GM12892 (cell line): ENCODE measurements at places on chromosomes 16 and 17.

- DNase-seq: no peak
Observed at GRCh38 chr16:88713568-88714419, 7.5 kb downstream of the CTU2 start.

GRCh38 chr17:52947418-52947817 is 788.9 kb upstream of the CA10 start:
- DNase-seq: no peak

- DNase-seq: no peak
Observed at GRCh38 chr17:7684851-7685532, 2.3 kb downstream of the TP53 start.

DNA sequence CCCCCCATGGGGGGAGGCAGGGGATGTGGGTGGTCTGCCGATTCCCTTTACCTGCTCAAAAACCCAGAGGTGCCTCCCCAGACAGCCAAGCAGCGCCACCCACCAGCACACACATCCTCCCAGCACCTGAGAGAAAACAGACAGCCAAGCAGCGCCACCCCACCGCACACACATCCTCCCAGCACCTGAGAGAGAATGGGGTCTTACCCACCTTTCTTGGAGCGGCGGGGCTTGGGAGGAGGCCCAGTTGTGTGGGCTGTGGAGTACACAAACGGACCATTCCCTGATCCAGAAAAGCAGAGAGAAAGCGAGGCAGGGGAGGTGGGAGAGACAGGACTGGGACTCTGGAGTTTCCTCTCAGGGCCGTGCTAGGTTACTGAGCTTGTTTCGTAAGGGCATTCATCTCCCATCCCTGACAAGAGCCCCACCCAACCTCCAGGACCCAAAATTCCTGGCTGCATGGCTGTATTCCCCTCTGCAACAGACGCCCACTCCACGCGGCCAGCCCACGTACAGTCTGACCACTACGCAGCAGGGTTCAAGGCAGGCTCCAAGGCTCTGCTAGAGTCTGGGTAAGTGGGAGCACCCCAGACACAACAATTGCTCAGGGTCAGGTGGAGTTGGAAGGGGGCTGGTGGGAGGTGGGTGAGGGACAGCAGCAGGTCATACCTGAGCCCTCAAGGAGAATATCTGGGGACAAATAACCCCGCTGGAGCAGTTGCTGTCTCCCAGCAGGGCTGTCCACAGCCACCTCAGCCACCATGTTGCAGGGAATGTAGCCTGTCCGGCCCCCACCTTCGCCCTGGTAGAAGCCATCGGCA is 22.3 kb downstream of the TSPOAP1 start:
- no peak for DNase-seq

GRCh38 chr17:70181376-70181775 is 12.0 kb downstream of the KCNJ2 start:
- no peak for DNase-seq

DNA sequence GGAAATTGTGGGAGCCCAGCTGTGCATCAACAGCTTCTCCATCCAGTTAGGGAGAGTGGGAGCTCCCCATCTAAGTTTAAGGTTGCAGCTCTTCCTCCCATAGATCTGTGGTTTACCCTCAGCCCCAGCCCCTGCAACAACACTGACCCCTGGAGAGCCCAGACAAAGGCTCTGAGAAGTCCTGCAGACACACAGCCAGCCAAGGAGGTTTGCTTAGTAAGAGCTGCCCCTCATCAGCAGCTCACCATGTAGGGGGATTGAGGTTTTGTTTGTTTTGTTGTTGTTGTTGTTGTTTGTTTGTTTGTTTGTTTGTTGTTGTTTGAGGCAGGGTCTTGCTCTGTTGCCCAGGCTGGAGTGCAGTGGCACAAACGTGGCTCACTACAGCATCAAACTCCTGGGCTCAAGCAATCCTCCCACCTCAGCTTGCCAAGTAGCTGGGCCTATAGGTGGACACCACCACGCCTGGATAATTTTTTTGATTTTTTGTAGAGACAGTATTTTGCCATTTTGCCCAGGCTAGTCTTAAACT is 138.6 kb downstream of the CLEC16A start:
- no peak for DNase-seq

GRCh38 chr17:63940584-63940983 is 8.5 kb upstream of the CD79B start:
- no peak for DNase-seq

DNA sequence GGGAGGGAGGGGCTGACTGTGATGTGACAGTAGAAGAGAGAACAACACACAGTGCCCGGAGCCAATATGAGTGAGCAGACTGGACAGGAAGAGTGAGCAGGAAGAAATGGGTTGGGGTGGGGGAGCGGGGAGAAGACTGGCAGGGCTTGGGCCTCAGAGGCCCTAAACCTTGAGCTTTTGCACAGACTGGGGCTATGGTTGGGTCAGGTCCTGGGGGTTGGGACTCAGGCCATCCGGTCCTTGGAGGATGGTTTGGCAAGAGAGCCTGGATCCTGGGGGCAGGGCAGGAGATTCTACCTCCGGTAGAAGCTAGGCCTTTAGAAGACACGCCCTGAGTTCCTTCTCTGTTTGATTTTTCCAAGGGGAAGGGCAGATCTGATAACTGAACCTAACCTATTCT is 1.1 kb downstream of the CAMTA2 start:
- no peak for DNase-seq

GRCh38 chr17:37478187-37478586 is 11.5 kb upstream of the DUSP14 start:
- DNase-seq: no peak

GRCh38 chr17:48159232-48159631 is 51.7 kb downstream of the SNX11 start:
- DNase-seq: no peak

DNA sequence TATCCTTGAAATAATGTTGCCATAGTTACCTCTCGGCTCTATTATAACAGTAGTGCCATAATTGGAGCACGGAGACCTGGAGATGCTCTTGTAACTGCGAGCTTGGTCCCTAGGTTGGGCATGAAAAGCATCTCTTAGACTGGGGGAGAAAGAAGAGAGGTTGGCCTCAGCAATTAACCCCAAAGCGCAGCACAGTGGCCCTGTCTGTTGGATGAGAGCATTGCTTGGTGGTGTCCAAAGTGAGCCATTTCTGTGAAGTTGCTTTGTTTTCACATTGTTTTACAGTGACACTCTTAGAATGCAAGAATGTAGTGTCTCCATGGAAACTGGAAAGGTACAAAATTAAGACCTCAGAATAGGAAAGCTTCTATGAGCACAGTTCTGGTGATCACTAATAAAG is 660.7 kb upstream of the EEF2KMT start:
- no peak for DNase-seq

DNA sequence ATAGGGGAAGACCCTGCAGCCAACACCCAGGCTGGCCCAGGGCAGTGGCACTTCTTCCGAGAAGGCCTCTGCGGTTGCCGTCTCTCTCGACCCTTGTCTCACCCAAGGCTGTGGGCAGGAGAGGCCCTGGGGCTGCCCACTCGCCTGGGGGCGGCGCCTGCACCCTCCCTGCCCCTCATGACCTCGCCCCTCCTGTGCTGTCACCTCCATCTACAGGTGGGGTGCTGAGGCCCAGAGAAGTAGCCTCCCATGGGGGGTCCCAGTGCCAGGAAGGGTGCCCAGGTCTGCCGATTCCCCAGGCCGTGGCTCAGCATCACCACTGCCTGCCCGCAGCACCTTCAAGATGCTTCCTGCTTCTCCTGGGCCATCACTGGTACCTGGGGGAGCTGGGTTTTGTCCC is 992 bp downstream of the NLRC3 start:
- DNase-seq: no peak

DNA sequence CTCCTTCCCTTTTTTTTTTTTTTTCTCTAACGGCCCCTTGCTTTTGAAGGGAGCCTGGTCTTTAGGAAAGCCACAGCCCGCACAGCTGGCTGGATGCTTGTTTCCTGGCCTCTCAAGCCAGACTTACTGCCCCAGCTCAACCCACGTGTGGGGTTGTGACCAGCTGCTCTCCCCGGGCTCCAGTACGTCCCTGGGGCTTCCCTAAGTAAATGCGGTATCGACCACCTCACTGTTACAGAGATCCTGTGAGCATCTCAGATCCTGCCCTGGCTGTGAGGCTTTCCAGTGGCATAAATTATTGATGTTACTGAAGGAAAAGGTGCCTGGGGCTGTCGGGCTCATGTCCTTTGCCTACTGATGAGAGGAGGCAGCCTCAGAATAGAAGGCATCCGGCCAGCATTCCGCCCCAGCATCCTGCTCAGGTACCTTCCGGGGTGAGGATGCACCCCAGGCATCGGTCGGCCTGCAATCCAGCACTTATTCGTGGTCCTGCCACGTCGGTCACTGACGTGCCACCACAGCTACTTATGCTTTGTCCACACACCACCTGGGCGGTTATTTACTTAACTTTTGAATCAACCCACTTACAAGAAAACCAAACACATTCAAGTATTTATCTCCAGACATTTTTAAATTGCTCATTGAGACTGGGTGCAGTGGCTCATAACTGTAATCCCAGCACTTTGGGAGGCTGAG is 9.6 kb downstream of the GPRC5B start:
- DNase-seq: no peak

DNA sequence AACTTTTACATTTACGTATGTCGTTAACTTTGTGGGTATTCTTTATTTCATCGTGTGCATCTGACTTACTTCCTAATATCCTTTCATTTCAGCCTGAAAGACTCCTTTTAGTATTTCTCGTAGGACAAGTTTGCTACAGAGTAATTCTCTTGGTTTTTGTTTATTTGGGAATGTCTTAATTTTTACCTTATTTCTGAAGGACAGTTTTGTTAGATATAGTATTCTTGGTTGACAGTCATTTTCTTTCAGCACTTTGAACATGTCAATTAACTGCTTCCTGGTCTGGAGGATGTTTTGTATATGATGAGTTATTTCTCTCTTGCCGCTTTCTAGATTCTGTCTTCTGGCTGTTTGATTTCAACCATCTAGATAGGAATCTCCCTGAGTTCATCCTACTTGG is 109.2 kb upstream of the NACA2 start:
- no peak for DNase-seq

- no peak for DNase-seq
Observed at GRCh38 chr17:28999206-28999605, 6.6 kb downstream of the SEZ6 start.

DNA sequence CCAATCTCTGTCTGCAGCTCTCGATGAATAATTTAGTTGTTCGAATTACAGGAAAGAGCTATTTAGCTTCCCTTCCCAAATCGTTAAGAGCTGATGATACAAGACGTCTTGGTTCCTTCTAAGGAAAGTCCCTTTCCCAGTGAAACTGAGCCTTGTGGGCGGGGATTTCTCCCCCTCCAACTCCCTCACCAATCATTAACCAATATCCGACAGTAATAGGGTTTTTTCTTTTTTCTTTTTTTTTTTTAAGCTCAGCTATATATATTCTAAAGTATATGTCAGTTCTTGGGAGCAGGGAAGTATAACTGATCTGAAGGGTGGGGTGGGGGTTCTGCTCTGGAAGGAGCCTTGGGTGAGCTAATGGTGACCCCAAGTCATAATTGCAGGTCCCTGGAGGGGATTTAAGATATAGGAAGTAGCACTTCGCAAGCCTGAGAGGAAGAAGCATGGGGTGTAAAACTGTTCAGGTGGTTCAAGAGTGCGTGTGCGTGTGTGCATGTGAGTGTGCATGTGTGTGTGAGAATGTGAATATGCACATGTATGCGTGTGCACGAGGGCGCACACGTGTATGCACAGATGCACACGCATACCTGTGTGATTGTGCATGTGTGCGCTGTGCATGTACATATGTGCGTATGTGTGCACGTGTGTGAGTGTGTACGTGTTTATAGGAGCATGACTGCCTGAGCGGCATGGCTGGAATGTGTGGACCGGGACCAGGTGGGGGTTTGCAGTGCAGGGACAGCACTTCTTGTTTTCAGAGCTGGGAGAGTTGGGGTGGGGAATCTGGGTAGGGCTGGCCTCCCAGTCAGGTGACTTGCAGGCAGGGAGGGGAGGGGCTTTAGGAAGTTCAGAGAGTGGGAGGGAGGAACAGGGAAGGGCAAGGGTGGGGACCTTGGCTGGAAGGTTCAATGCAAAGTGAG is 42.7 kb downstream of the SOCS3 start:
- DNase-seq: no peak

GRCh38 chr16:85573696-85574641 is 39.2 kb upstream of the GSE1 start:
- no peak for DNase-seq

- DNase-seq: no peak
Observed at GRCh38 chr17:38873640-38874380, 4.0 kb downstream of the LASP1 start.

GRCh38 chr16:25010542-25010941 is 4.6 kb downstream of the ARHGAP17 start:
- DNase-seq: no peak

- no peak for DNase-seq
Observed at GRCh38 chr16:75620326-75621169, 2.5 kb downstream of the ADAT1 start.

- no peak for DNase-seq
Observed at GRCh38 chr17:17226451-17227265, 10.3 kb downstream of the FLCN start.

- DNase-seq: no peak
Observed at GRCh38 chr17:29619251-29619650, 3.5 kb downstream of the CORO6 start.

DNA sequence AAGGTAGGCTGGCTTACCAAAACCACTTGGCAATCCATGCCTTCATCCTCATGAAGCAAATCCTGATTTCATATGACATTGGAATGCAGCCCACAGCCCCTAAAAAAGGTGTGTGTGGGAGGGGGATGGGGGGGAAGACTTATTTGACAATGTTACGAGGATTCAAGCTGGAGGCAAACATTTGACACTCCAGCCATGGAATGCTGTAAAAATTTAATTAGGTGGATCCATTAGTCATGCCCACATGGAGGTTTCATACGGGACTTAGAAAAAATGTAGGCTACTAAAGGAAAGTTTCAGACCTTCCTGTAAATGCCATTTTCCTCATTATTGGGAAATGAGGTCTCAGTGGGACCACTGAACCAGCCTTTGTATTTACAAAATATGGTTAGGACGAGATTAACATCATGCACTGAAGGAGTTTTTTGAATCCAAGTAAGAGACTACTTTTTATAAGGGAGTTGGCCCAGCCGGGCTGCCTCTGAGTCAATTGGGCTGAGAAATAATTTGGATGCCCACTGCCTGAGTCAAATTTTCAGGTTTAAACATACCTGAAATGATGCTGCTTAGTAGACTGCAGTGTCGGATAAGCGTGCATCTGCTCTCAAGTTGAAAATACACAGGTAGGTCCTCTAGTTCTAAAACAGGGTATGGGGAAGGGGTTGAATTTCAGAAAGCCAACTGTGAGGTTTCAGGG is 44.6 kb upstream of the MAF start:
- DNase-seq: no peak

GRCh38 chr16:56307534-56307873 is 116.2 kb downstream of the GNAO1 start:
- DNase-seq: no peak

DNA sequence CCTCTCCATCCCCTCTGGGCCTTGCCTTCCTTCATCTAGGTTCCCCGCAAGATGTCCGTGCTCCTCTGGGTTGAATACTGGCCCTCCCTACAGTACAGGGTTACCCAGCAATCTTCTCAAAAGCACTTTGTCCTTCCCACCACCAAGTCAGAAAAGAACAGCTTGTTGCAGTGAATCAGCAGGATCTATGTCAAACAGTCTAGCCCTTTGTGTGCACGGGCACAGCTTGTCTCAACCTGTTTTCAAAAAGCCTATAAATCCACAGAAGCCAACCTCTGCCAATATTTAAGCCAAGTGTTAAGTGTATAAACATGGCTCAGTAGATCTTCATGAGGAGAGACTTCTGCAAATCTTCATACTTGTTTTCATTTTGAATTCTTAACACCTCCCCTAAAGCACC is 25.2 kb downstream of the C17orf67 start:
- no peak for DNase-seq

- DNase-seq: no peak
Observed at GRCh38 chr17:40859536-40859935, 7.5 kb downstream of the KRT12 start.
